ENCODE measurements at places on chromosomes 13 and 19.
A peak's percentile ranks its signal among the peaks of the same experiment; 100 is the strongest.

DNA sequence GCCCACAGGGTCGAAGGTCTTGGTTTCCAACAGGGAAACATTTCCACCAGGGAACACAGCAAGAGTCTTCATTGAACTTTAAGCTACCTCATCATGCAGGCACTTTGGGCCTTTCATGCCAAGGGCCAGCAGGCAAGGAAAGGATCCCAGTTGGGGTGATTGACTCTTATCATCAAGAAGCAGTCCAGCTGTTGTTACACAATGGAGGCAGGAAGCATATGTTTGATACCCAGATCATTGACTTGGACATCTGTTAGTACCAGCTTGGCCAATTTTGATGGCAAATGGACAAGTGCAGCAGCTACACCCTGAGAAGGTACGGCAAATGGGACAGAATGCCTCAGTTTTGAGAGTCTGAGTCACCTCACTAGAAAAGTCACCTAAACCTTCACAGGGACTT lies 10.9 kb upstream of the RCBTB1 start:
- no peak for DNase-seq

- DNase-seq, result no peak
These were observed 459.2 kb downstream of the FGF14 start for GRCh38 chr13:101942535-101943157.

- no peak for DNase-seq
These were observed 244.8 kb upstream of the KLHL1 start for GRCh38 chr13:70353096-70353495.

- no peak for DNase-seq
These were observed 40.4 kb upstream of the PDCD5 start for GRCh38 chr19:32540621-32541020.

DNA sequence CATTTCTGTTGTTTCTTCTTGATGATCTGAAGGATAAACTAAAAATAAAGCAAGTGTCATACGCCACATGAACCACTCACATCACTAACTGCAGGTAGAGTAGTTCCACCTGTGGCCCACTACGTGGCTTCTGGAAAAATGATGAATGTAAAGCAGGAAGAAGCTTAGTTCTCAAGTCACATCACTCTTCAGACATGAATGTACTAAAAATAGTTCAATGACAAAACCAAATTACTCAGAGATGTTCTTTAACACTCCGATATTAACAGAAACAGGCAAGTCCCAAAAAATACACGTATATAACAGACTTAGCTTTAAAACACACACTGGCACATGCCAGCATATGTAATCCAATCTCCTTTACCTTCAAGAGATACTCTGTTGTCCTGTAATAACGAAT lies 21.6 kb downstream of the RAB20 start:
- no peak for DNase-seq

- no peak for DNase-seq
These were observed 31.9 kb downstream of the INTS6 start for GRCh38 chr13:51420681-51421490.

GRCh38 chr19:3250675-3251074 lies 26.2 kb downstream of the CELF5 start:
- no peak for DNase-seq

- DNase-seq, result no peak
These were observed 174.0 kb upstream of the LSM14A start for GRCh38 chr19:33998302-33998701.

DNA sequence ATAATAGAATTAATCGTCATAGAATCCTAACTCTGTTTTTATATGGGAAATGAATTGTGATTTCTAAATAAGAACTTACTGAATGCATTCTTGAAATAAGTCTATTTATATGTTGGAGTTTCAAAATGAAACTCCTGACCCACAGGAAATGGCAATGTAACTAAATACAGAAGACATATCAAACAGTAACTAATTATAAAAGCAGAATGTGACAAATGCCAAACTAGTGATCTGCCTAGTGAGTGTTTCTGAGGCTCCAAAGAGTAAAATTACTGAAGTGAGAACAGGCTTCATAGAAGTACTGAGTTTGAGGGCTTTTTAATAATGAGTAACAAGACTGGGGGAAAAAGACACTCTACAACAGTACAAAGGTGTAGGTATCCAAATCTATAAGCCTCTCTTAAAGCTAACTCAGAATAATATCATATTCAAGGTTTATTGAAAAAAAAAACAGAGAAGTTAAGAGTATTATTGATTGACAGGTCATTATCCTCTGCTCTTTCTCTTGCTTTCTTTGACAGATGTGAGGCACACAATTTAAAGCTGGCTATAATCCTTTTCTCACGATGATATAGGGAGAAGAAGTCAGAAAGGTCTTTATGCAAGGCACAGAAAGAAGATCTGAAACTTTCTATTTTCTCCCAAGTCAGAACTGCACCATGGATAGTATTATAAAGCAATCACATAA lies 17.4 kb upstream of the ATXN8OS start:
- DNase-seq, result no peak

- DNase-seq, result no peak
These were observed 240.5 kb downstream of the ENOX1 start for GRCh38 chr13:43546251-43546650.

DNA sequence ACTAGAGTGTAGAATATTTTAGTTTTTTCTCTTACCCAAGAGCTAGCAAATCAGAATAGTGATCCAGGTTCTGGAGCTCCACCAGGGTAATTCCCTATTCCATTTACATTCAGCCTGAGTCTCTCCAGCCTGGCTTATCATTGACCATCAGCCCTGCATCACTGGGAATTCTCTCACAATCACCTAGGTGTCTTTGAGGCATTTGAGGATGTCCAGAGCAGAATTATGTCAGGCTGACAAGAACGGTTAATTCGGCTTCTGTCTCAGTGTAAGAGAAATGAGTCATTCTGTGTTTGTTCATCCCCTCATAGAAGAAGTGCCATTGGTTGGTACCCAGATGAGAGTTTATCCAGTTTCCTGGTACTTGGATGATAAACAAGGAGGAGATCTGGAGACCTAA lies 180.5 kb downstream of the ZNF737 start:
- DNase-seq, result no peak

GRCh38 chr13:45508776-45509175 lies 44.0 kb downstream of the COG3 start:
- no peak for DNase-seq

DNA sequence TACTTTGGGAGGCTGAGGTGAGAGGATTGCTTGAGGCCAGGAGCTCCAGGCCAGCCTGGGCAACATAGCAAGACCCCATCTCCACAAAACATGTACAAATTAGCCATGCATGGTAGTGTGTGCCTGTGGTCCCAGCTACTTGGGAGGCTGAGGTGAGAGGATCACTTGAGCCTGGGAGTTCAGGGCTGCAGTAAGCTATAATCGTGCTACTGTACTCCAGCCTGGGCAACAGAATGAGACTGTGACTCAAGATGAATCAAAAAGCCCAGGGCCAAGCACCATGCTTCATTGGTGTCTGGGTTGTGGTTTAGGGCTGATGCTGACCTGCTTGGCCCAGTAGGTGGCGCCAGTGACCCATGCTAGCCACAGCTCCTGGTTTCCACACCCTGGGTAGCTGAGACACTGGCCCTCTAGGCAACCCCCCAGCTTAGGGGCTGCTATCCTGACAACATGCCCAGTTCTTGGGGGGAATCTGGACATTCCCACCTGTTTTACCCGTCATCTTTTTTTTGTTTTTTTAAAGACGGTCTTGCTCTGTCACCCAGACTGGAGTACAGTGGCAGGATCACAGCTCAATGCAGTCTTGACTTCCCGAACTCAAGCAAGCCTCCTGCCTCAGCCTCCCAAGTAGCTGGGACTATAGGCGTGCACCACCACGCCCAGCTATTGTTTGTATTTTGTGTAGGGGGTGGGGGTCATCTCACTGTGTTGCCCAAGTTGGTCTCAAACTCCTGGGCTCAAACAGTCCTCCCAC lies 5.5 kb downstream of the CCDC124 start:
- peak; percentile 66 for DNase-seq

GRCh38 chr19:5719274-5719960 lies 529 bp downstream of the LONP1 start:
- no peak for DNase-seq

DNA sequence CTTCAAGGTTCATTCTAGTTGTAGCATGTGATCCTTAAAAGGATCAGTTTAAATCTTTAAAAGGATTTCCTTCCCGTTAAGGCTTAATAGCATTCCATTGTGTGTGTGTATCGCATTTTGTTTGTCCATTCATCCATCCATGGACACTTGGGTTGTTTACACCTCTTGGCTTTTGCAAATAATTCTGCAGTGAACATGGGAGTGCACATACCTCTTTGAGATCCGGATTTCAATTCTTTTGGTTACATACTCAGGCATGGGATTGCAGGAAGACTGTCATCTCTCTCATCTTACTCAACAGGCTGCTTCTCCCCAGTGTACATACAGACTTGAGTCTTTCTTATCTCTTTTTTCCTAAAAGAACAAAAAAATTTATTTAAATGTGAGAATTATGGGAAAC lies 1.2 kb downstream of the RNF113B start:
- no peak for DNase-seq

DNA sequence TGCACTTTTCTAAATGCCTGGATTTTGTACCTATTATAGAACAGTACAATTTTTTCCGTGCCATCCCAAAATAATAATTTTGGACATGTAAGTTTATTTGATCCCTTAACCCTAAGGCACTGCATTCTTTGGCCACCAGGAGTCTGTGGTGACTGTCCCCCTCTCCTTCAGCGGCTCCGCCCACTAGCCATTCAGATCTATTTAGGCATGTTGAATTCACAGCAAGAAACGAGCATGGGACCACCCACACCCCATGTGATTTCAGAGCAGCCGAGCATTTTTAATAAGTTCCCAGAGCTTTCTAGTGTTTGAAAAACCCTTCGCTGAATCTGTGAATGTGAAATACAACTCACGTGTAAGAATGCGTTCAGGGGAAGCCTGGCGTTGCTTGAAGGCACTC lies 567.5 kb downstream of the MYO16 start:
- DNase-seq, result no peak

DNA sequence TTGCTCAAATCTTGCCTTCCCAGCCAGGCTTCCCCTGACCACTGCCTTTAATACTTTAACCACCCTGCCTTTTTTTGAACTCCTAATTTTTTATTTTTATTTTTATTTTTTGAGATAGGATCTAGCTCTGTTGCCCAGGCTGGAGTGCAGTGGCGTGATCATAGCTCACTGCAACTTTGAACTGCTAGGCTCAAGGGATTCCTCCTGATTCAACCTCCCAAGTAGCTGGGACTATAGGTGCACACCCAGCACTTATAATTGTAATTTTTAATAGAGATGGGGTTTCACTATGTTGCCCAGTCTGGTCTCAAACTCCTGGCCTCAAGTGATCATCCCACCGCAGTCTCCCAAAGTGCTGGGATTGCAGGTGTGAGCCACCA lies 21.7 kb upstream of the FBXO27 start:
- no peak for DNase-seq

GRCh38 chr19:56405062-56405461 lies 930 bp downstream of the ZNF583 start:
- no peak for DNase-seq

DNA sequence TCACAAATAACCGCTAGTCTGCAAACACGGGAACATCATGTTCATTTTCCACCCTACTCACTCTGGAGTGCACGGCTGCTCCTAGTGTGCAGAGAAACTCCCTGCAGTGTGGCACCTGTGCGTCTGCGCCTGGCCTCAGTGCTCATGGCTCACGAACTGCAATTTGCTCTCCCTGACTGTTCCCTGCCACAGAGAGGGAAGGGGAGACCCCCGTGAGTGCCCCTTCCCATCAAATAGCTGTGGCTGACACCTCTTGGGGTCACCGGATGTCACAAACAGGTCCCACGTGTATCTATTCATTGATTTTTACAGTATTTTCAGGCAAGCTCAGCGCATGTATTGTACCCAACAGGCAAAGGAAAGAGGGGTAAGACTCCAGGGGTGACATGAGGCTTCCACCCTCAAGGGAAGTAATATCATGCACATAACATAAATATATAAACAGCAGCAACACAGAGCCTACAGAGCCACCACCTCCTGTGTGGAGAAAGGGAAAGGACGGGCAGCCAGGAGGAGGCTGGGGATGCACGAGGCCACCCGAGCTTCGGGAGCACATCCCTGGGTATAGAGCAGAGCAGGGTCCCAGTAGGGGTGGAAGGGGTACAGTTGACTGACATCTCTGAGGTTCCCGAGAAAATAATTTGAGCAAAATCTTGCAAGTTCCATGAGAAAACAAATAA lies 140.3 kb upstream of the SOX1 start:
- DNase-seq, result no peak
